ENCODE measurements at places on chromosomes 11 and 22.
A peak's percentile ranks its signal among the peaks of the same experiment; 100 is the strongest.

DNA sequence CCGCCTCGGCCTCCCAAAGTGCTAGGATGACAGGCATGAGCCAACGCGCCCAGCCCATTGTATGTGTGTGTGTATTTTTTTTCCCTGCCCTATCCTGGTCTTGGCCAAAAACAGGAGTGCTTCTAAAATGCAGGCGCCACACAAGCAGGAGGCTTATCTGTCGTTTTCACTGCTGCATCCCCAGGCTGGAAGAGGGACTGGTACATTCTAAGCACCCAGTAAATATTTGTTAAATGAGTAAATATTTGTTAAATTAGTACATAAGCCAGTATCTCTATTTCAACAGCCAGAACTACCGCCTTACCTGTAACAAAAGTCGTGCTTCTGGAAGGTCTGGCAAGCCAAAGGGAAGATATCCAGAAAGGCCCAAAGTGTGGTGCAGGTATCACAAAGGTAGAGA lies 24.9 kb downstream of the ASCC2 start:
- no peak for DNase-seq

- DNase-seq = no peak
Measured at GRCh38 chr22:50630376-50630775, 2.4 kb upstream of the ARSA start.

- DNase-seq = no peak
Measured at GRCh38 chr11:102546923-102547471, 16.4 kb upstream of the MMP7 start.

GRCh38 chr22:17436382-17436980 lies 67.2 kb downstream of the CECR2 start:
- DNase-seq = peak; percentile 1

DNA sequence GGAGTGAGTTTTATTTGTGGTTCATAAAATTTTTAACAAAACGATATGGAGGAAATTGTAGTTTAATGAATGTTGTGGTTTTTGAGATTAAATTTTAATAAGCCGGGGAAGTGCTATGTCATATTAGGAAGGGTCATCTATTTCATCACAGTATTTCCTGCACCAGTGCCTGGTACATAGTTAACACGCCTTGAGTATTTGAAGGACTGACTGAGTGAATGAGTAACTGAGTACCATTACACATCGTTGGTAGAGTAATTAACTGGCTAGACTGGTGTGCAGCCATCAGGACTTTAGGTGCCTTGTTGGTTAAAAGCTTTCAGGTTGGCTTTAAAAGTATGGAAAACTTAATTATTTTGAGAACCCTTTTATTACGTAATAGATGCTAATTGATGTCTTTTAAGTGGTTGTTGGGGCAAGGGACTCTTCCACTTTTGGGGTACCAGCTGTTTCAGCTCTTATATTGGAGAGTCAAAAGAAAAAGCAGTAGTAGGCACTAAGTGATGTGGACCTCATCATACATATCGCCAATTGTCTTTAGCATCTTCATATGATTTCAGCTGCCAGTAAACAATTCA lies 101.8 kb downstream of the DDX10 start:
- DNase-seq = no peak

- no peak for DNase-seq
Measured at GRCh38 chr22:49148895-49149418, 678.7 kb downstream of the BRD1 start.

- peak; percentile 62 for DNase-seq
Measured at GRCh38 chr11:32081129-32081641, 9.7 kb upstream of the RCN1 start.

GRCh38 chr22:47334601-47335000 lies 572.2 kb downstream of the TBC1D22A start:
- no peak for DNase-seq

GRCh38 chr22:39241794-39242594 lies 2.8 kb downstream of the PDGFB start:
- no peak for DNase-seq

DNA sequence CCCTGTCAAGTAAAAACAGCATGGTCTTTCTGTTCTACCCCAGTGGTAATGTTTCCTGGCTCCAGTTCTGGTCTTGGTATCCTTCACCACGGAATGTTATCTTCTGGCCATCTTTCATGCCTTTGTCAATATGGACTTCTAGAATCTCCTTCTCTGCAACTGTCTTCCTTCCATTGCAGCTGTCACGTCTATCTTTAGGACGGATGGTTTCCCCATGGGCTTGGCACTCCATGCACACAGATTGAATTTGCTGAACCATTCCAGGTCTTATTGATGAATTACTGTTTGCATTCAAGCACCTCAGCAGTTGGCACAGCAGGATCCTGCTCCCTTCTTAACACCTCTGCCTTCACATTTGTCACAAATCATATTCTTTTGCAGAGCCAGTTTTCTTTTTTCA lies 44.9 kb upstream of the SLC25A18 start:
- DNase-seq = no peak

DNA sequence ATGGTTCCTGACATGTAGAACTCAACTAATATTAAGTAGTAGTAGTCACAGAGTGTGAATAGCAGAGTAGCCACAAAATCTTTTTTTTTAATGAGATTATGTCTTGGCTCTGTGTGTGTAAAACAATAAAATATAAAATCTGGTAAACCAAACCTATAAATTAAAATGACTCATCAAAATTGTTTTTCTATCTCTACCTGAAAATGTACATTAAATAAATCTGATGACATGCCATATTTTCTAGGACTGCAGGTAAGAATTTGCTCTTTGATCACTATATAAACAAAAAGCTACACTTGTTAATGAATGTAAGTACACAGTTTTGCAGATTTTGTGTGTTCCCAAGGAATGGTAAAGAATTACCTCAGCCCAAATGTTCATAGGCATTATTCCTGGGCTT lies 1231.5 kb downstream of the JRKL start:
- no peak for DNase-seq
